ENCODE measurements at places on chromosomes 11 and 22.

- DNase-seq, result no peak
Measured at GRCh38 chr11:2862395-2863275, 22.9 kb downstream of the CDKN1C start.

DNA sequence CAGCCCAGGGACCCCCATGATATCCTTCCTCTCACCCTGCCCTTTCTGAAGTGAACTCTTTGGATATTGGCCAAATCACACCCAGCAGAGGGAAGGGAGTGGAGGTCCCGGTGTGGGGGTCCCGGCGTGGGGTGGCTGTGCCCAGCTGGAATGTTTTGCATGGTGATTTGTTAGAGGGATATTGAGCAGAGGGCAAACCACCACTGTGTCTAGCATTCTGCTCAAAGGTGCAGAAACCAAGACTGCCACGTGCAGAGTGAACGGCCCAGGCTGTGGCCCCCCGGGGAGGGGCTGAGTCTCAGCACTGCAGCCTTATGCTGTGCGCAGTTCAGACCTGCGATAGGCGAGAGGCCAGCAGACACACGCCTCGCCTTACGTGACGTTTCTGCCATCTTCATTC lies 7.9 kb upstream of the BID start:
- DNase-seq, result no peak

DNA sequence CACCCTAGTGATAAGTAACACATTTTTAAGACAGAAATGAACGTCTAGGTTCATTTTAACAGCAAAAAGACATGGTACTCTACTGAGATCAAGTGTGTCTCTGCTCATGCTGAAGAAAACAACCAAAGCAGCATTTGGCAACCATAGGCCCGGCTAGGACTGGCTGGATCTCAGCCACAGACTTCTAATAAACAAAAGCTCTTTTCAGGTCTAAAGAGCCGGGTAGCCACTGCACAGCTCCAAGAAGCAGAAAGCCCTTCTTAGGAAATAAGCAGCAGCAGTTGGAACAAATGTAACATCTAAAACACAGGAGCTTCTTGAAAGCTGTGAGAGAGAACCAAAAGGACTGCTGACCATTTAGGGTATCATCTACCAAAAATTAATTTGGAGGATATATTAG lies 37.6 kb downstream of the PITPNB start:
- DNase-seq, result no peak

- no peak for DNase-seq
Measured at GRCh38 chr22:32354360-32355351, 3.0 kb upstream of the RFPL3 start.

DNA sequence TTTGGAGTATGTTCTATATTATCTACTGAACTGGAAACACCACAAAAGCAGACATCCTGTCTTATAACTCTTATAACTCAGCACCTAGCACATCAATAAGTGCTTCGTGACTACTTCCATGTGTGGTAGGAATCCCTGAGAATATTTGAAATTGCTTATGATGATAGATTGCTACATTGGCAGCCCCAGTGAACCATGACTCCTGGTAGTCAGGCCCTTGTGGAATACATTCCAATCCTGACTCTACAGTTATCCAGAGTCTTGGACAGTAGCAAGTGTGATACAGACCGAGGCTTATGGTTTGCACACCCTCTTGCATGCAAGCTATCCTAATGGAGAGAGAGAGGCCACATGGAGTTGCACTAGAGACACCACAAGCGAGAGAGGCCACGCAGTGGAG lies 59.5 kb upstream of the PHF21A start:
- DNase-seq, result no peak

Data from renal pelvis (tissue), 12 donors.